ENCODE measurements at places on chromosomes 13 and 19.
A peak's percentile ranks its signal among the peaks of the same experiment; 100 is the strongest.

DNA sequence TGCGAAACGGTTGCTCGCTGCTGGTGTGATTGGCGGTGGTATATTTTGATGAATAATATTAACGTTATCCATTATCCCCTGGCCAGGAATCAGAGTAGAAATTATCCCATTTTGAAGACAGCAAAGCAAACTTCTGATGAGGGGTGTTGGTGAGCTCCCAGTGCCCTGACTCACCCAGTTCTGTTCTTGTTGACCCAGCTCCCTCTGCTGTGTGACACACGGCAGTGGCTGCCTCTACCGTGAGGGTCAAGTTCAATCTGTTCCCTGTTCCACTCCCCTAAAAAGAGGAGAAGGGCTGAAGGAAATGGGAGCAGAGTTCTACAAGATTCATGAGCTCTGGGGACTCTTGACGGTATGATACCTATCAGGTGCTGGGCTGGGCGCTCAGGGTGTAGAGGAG is 2.0 kb downstream of the CAMSAP3 start:
- H3K4me3 ChIP-seq = no peak overlapping the region
- no peaks in the 10 kb centered on the region for H3K27me3 ChIP-seq
- no peak for DNase-seq
- H3K36me3 ChIP-seq = no peaks in the 10 kb centered on the region

GRCh38 chr13:33730619-33731018 is 87.3 kb upstream of the RFC3 start:
- H3K27me3 ChIP-seq = no peaks in the 10 kb centered on the region
- H3K36me3 ChIP-seq = no peaks in the 10 kb centered on the region
- no peak for DNase-seq
- peaks cover 7% of the 10 kb centered on the region for H3K4me1 ChIP-seq
- no peak overlapping the region for H3K4me3 ChIP-seq

DNA sequence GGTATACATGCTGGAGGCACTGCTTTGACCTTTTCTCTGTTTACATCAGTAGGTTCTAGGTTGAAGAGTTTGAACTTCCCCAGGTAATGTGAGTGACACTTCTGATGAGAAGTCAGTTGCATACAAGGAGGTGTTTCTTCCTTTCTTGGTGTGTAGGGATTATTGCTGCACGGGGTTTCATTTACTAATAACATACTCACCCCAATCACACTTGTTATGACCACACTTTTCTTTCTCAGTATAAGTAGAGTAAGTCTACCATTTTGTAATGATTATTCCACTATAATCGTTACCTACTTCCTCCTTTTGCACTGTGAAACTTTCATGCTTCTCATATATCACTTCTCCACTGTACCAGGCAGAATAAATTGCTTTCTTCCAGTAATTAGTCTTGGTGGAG is 138.0 kb downstream of the TNFSF13B start:
- no peak overlapping the region for H3K4me3 ChIP-seq
- H3K27me3 ChIP-seq = no peaks in the 10 kb centered on the region
- no peak for DNase-seq
- H3K4me1 ChIP-seq = no peaks in the 10 kb centered on the region
- no peaks in the 10 kb centered on the region for H3K36me3 ChIP-seq

GRCh38 chr13:42594481-42595252 is 20.7 kb downstream of the TNFSF11 start:
- H3K4me3 ChIP-seq = no peak overlapping the region
- H3K27me3 ChIP-seq = peaks cover 20% of the 10 kb centered on the region
- H3K27ac ChIP-seq = no peak overlapping the region
- no peaks in the 10 kb centered on the region for H3K4me1 ChIP-seq

- H3K36me3 ChIP-seq = no peaks in the 10 kb centered on the region
- peaks cover 8% of the 10 kb centered on the region for H3K4me1 ChIP-seq
- no peak overlapping the region for H3K27ac ChIP-seq
- H3K27me3 ChIP-seq = peaks cover 21% of the 10 kb centered on the region
These were observed 19.6 kb downstream of the OLFM2 start for GRCh38 chr19:9916719-9917118.

DNA sequence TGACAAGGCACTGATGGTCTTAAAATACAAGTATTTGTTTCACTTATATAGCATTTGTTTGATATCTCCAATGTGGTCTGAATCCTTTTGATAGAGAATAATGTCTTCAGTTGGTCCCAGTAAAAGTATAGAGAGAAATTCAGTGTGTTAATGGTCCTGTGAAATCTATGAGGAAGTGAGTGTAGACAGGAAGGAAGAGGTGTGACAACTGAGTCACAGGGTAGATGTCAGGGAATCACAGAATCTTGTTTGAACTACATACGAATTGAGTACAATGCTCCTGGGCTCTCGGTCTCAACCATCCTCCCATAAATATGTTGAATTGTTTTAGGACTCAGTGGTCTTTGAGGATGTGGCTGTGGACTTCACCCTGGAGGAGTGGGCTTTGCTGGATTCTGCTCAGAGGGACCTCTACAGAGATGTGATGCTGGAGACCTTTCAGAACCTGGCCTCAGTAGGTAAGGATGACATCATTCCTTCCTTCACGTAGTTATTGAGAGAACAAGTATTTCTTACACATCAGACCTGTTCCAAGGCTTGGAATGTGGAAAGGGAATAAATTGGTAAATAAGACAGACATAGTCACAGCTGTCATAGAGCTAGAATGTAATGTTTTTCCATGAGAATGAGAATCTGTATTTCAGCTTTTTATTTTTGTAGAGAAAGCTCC is 9.1 kb downstream of the ZNF555 start:
- no peaks in the 10 kb centered on the region for H3K27me3 ChIP-seq
- H3K36me3 ChIP-seq = peaks cover 30% of the 10 kb centered on the region
- H3K4me1 ChIP-seq = no peaks in the 10 kb centered on the region
- H3K27ac ChIP-seq = no peak overlapping the region

DNA sequence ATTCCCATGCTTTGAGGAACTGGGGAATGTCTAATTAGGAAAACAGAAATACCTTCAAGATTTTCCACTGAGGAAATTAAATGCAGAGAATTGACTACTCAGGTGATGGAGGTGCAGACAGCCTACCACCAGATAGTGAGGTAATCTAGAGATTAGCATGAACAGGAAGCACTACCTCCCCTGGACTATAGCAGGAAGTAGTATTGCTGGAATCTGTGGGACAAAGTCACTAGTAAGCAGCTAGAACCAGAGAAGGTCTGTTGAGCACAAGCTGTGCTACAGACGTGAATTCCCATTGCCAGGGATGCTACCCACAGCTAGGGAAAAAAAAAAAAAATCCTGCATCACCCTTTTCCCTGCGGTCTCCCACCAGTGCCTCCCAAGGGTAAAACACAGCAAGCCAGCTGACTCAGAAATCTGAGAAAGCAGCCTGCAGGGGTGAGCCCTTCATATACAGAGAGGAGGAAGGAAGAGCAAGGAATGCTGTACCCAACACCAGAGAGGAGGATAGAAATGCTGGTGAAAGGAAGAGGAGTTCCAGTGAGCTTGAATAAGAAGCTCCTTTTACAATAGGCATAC is 10.2 kb downstream of the ENOX1 start:
- no peak overlapping the region for H3K4me3 ChIP-seq
- H3K27me3 ChIP-seq = no peaks in the 10 kb centered on the region
- H3K27ac ChIP-seq = no peak overlapping the region
- H3K4me1 ChIP-seq = peaks cover 5% of the 10 kb centered on the region

GRCh38 chr19:50974702-50975556 is 5.5 kb upstream of the KLK6 start:
- no peak overlapping the region for H3K27ac ChIP-seq

DNA sequence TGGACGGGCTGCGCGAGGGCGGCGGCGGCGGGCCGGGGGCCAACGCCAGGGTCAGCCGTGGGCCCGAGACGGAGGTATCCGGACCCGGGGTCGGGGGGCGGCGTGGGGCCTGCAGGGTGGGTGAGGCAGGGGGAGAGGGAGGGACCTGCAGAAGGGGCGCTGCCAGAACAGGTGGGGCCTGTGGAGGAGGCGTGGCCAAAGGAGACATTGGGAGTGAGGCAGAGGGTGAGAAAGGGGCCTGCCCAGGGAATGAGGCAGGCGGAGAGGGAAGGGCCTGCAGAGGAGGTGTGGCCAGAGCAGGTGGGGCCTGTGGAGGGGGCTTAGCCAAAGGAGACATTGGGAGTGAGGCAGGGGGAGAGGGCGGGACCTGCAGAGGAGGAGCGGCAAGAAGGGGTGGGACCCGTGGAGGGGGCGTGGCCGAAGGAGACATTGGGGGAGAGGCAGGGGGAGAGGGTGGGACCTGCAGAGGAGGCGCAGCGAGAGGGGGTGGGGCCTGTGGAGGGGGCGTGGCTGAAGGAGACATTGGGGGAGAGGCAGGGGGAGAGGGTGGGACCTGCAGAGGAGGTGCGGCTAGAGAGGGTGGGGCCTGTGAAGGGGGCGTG is 4.2 kb downstream of the PRR36 start:
- peaks cover 28% of the 10 kb centered on the region for H3K27me3 ChIP-seq
- no peak for DNase-seq
- no peaks in the 10 kb centered on the region for H3K36me3 ChIP-seq
- peak overlapping the region; percentile 55 for H3K4me3 ChIP-seq

GRCh38 chr19:4369109-4369887 is 25.9 kb downstream of the MPND start:
- H3K36me3 ChIP-seq = peaks cover 22% of the 10 kb centered on the region
- peak overlapping the region; percentile 51 for H3K4me3 ChIP-seq
- H3K4me1 ChIP-seq = peaks cover 28% of the 10 kb centered on the region
- H3K27me3 ChIP-seq = no peaks in the 10 kb centered on the region
- H3K27ac ChIP-seq = peak overlapping the region; percentile 84

DNA sequence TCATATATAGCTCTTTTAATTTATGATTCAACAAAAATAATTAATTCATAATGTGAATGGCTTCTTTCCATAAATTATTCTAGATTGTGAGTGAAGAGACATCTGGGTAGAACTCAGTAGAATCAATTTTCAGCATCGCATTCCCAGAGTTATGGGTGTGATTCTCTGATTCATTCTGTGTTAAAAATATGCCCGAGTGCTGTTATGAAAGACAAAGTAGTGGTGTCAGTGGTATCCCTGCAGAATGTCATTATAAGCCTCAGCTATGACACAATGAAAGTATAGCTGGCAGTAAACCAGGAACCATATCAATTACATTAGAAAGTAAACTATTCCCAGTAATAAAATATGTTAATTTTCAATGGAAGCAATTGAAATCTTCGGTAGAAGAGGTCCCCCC is 480.5 kb upstream of the SLITRK1 start:
- H3K4me3 ChIP-seq = no peak overlapping the region
- H3K4me1 ChIP-seq = no peaks in the 10 kb centered on the region
- no peaks in the 10 kb centered on the region for H3K36me3 ChIP-seq
- no peaks in the 10 kb centered on the region for H3K27me3 ChIP-seq
- no peak for DNase-seq

- no peak overlapping the region for H3K4me3 ChIP-seq
- H3K36me3 ChIP-seq = no peaks in the 10 kb centered on the region
- H3K27ac ChIP-seq = no peak overlapping the region
- peaks cover 20% of the 10 kb centered on the region for H3K4me1 ChIP-seq
- H3K27me3 ChIP-seq = peaks cover 17% of the 10 kb centered on the region
- no peak for DNase-seq
These were observed 3.9 kb downstream of the EPS8L1 start for GRCh38 chr19:55079400-55080038.

GRCh38 chr13:39037410-39037879 is 444 bp downstream of the PROSER1 start:
- H3K4me1 ChIP-seq = peaks cover 5% of the 10 kb centered on the region
- no peaks in the 10 kb centered on the region for H3K36me3 ChIP-seq
- peak overlapping the region; percentile 99 for H3K4me3 ChIP-seq
- no peaks in the 10 kb centered on the region for H3K27me3 ChIP-seq

DNA sequence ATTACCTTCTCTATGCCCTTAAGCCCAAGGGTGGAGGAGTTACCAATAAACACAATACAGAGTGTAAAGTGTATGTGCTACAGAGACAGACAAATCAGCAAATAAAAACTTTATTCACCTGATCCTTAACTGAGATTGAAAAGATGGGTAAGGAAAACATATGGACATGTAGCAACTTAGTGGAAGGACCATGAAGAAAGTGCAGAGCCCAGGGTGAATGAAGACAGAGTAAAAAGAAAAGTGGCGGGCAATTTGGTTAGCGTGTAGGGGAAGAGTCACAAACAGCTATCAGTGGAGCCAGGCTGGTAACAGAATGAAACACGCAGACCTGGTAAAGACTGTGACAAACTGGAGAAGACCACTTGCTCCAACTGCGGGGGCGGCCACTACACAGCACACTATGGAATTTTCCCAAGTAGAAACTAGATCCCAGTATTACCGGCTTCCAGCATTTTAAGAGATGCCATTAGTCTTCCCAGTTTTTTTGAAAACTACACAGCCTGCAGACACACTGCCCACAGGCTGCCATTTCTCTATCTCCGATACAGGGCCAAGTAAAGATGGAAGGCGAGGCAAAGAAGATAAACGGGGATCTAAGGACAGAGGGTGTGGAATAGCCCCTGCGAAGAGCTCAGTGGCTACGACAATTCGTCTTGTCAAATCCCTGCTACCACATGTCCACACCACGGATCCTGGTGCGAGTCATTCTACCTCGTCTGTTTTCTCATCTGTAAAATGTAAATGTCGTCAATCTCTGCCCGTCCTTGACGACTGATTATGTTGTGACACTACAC is 1.2 kb downstream of the UQCRFS1 start:
- DNase-seq = no peak
- H3K4me1 ChIP-seq = peaks cover 5% of the 10 kb centered on the region
- peak overlapping the region; percentile 92 for H3K27ac ChIP-seq
- H3K36me3 ChIP-seq = peaks cover 5% of the 10 kb centered on the region
- no peaks in the 10 kb centered on the region for H3K27me3 ChIP-seq

DNA sequence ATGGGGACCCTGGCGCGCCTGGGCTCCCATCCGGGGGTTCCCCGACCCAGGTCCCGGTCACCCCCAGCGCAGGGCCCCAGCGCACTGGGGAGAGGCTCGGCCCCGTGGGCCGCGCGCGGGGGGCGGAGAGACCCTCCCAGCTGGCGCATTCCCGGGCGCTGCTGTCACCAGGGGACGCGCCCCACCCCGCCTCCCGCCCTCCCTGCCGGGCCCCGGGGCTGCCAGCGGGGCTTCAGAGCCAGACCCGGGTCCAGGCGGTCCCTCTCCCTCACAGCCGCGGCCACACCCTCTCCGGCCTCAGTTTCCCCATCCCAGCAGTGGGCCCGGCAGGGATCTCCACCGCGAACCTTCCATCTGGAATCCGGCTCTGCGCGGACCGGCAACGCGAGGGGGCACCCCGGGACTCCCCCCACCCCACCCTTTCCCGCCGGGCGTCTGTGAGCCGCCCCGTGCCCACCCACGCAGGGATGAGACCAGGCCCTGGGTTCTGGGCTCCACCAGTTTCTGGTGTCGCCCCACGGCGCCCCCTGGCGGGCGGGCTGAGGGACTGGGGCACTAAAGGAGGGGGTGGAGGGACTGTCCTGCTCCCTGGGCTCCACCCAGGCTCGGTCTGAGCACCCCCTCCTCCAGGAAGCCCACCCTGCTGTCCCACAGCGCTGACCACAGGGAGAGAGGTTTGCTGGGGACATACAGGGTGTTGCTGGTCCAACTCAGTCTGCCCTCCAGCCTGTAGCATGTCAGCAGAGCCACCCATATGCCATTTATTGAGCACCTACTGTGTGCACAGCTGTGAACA is 878 bp upstream of the ADAMTSL5 start:
- H3K36me3 ChIP-seq = peaks cover 2% of the 10 kb centered on the region
- H3K27ac ChIP-seq = peak overlapping the region; percentile 8
- peaks cover 5% of the 10 kb centered on the region for H3K4me1 ChIP-seq
- H3K27me3 ChIP-seq = no peaks in the 10 kb centered on the region

- H3K27ac ChIP-seq = no peak overlapping the region
- DNase-seq = no peak
- H3K36me3 ChIP-seq = peaks cover 13% of the 10 kb centered on the region
- H3K4me3 ChIP-seq = no peak overlapping the region
- H3K27me3 ChIP-seq = no peaks in the 10 kb centered on the region
These were observed 6.9 kb downstream of the PEAK3 start for GRCh38 chr19:2274931-2275535.

GRCh38 chr13:77423296-77423695 is 96.4 kb upstream of the MYCBP2 start:
- no peaks in the 10 kb centered on the region for H3K36me3 ChIP-seq
- no peaks in the 10 kb centered on the region for H3K27me3 ChIP-seq
- DNase-seq = no peak
- H3K27ac ChIP-seq = no peak overlapping the region
- H3K4me1 ChIP-seq = no peaks in the 10 kb centered on the region
- no peak overlapping the region for H3K4me3 ChIP-seq

All from keratinocyte (primary cell).